ENCODE measurements at places on chromosomes 7 and 10.

DNA sequence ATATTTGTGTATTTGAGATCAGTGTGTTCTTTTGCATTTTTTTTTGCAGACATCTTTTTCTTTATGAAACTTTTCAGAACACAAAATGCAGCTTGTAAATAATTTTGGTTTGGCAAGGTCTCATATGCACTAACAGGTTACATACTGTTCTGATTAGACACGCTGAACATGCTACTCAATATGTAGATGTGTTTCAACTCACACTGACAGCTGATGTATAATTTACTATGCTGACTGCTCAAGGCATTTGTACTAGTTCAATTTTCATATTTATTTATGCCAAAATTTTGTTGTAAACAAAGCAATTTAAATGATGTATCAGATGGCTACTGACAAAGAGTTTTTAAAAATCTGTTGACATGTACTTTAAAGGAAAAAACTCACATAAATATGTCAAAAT lies 123.8 kb downstream of the TFEC start:
- no peak for DNase-seq

DNA sequence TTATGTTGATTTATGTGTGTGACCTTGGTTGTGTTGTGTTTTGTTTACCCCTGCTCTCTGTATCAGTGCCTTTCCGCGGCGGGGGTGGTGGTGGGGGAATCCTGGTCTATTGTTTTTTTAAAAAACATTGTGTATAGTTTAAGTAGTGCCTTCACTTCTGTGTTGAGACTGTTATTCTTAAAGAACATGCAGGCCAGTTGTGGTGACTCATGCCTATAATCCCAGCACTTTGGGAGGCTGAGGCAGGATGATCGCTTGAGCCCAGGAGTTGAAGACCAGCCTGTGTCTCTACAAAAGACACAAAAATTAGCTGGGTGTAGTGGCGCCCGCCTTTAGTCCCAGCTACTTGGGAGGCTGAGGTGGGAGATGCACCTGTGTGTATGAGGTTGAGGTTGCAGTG lies 429.0 kb upstream of the LRGUK start:
- DNase-seq, result no peak

DNA sequence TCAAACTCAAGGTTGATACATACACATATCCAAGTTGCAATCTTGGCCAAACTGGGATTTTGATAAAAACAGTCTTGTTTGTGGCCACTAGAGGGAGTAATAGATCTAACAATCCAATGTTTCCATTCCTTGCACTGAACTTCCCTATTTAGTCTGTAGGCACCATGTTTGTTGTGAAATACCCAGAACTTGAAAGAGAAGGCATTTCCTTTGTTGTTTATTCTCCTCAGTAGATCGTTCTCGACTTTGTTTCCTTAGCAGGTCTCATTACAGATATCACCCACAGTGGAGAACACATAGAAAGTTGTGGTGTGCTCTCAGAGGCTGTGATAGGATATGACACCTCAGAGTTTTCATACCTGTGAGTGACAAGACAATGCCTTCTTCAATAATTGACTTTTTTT lies 70.3 kb upstream of the MXI1 start:
- DNase-seq, result peak; percentile 47

DNA sequence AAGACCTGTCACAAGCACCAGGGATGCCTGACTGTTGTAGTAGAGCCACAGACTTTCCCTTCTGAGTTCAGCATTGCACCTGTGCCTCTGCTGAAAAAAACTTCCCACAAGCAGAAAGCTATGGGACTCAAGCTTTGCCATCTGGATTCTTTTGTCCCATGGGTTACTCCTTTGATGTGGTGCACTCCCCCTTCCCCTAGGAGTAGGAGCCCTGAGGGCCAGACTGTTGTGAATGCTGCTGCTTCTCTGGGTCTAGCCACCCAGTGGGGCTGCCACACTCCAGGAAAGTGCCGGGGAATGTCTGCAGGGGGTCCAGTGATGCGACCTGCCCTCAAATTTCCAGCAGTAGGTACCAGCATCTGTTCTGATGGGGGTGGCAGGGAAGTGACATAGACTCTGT lies 11.7 kb downstream of the CASP7 start:
- DNase-seq, result no peak

DNA sequence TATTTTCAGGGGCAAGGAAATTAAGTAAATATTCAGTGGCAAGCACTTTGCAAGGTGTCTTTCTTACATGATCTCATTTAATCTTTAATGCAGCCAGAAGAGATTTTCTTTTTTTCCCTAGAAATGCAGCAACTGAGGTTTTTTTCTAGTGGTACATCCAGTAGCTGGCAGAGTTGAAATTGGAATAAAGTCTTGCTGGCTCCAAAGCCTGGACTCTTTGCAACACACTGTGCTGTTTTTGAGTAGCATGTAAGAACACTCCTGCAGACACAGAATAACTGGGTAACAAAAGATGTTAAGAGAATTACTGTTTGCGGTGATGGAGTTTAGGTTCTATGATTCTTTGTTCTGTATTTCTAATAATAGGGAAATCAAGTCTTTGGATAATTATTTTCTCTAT lies 123.6 kb downstream of the PON1 start:
- no peak for DNase-seq

DNA sequence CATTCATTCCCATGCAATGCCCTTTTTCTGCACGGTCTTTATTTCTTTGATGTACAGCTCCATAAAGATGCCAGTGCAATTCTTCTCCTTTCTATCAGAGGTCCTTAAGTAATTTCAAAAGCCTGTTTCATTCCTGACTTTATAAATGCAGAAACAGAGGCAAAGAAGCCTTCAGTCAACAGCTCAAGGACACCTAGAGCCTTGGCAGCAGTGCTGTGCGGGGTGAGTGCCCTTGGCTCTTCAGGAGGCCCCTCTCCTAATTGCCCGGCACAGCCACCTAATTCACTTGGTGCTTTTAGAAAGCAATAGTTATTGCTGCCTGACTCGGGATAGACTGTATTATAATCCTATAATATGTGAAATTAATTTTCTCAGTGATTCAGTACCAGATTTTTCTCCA lies 169.6 kb upstream of the KLF6 start:
- DNase-seq, result no peak

DNA sequence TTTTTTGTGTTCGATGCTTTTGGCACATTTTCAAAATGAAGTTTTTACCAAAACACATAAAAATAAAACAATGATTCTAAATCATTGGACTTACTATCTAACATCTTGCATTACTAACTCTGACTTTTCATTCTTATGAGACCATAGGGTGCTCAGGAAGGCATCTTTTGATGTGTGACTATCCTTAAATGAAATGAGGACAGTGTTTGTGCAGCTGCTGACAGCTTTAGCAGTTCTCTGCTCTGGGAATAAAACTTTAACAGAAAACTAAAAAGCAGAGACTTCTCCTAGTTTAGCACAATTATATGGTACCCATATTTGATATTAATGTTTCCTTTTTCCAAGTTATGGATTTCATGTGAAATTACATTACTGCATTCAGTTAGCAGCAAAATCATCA lies 471.6 kb downstream of the ARL4A start:
- no peak for DNase-seq

- no peak for DNase-seq
These were observed 1.6 kb downstream of the LMOD2 start for GRCh38 chr7:123657304-123657685.

DNA sequence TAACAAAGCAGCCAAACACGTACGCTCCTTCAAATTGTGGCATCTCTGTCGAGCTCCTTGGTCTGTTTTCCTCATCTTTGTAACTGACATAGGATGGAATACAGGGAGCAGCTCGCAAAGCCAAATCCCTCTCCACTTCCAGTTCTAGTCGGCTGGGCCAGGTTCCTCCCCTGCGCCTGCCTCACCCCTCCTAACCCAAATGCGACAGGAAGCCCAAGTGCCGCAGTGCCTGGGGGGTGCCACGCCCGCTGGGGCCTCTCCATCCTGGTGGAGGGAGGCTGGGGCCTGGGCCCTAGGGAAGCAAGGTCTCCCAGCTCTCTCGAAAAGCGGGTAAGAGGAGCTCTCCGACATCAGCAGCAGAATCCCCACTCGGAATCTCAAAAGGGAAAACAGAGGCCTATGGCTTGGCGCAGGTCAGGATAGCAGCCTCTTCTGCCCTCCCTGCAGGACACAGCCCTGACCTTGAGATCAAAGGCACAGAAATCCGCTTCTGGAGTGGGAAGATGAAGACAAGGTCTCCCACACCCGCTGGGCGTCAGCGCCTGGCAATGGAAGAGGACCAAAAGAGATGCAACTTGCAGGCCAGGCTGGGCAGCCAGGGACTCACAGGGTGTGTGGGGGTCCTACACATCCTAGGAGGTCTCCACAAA lies 165.8 kb downstream of the NRF1 start:
- no peak for DNase-seq

- no peak for DNase-seq
These were observed 160.6 kb upstream of the EEPD1 start for GRCh38 chr7:35992436-35992835.

- DNase-seq, result no peak
These were observed 733 bp upstream of the ARL5B start for GRCh38 chr10:18658271-18659124.

DNA sequence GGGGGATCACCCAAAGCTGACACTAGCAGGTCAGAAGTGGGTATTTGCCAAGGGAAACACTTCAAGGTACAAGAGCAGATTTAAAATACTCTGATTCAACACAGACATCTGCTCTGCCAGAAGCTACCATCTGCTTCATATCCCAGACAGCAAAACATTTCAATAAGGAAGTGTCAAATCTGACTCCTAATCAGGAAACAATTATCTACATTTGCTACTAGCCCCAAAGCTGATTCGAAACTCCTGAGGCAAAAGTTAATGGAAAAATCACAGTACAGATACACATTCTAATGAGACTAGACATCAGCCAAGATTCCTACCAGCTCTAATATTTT lies 48.9 kb downstream of the PARD3 start:
- DNase-seq, result no peak

GRCh38 chr10:100817268-100817839 lies 72.0 kb downstream of the PAX2 start:
- DNase-seq, result no peak

DNA sequence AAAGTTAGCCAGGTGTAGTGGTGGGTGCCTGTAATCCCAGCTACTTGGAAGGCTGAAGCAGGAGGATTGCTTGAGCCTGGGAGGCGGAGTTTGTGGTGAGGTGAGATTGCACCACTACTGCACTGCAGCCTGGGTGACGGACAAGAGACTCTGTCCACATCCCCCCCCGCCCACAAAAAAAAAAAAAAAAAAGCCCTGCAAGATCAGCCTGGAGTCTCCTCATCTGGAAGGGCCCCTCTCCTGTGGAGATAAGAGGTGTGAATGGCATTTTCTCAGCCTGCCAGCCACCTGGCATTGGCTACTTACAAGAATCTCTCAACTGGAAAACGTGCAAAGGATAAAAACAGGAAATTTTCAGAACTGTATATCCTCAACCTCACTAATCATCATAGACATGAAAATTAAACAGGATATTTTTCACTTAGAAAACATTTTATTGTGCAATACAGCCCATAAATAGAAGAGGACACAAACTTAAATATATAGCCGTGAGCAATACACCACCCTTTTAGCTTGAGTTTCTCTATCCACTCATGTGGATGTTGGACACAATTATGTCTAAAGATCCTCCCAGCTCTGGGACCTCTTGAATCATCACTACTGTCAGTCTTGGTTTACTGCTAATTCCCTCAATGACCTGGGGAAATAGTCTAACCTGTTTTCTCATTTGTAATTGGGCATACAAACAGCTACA lies 11.3 kb upstream of the TSPAN15 start:
- no peak for DNase-seq

DNA sequence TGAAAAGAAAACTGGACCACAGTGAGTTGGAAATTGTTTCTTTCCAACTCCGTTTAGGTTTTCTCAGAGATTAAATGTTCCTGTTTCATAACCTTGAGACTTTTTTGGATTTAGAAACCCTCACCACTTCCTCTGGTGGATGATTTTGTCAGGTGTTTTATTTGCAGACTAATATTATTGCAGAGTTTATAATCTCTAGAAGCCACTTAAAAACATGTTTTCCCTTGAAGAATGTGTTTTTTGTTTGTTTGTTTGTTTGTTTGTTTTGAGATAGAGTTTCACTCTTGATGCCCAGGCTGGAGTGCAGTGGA lies 520 bp upstream of the MICU1 start:
- DNase-seq, result no peak

DNA sequence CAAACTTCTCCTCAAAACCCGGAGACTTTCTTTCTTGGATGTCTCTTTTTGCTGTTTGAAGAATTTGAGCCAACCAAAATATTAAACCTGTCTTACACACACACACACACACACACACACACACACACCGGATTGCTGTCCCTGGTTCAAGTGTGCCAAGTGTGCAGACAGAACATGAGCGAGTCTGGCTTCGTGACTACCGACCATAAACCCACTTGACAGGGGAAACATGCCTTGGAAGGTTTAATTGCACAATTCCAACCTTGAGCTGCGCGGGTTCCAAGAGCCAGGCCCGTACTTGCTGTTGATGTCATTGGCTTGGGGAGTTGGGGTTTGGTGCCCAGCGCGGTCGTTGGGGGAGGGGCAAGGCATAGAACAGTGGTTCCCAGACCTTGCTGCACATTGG lies 1.7 kb downstream of the EGFR start:
- DNase-seq, result no peak

- no peak for DNase-seq
These were observed 32.9 kb upstream of the INPP5A start for GRCh38 chr10:132504501-132505272.

All from epithelial cell of proximal tubule (primary cell).